A673 (cell line): ENCODE measurements at places on chromosomes 16 and 17. TPM values are rescaled to one million over a fixed set of nuclear protein-coding genes. Genes with fewer than 3 reads are reported as not detected.

CCL1 gene
- total RNA-seq: not detected in 2 replicates

CES1 gene
- 523 and 625 TPM in 2 replicates for total RNA-seq

GFOD2 gene
- total RNA-seq: 22.6 and 25.1 TPM in 2 replicates

TBC1D3G gene
- not detected in 2 replicates for total RNA-seq

OGFOD3 gene
- 25.0 and 30.9 TPM in 2 replicates for total RNA-seq

EPX gene
- not detected in 2 replicates for total RNA-seq

ACSM5 gene
- not detected in 2 replicates for total RNA-seq

FOXK2 gene
- 107 and 116 TPM in 2 replicates for total RNA-seq

- H3K27ac ChIP-seq: no peak overlapping the region
- no peak overlapping the region for H3K4me3 ChIP-seq
- no peak for DNase-seq
- no peaks in the 10 kb centered on the region for H3K36me3 ChIP-seq
- no peaks in the 10 kb centered on the region for H3K27me3 ChIP-seq
These were observed 47.4 kb downstream of the PLXDC1 start for GRCh38 chr17:39104046-39104445.

DNA sequence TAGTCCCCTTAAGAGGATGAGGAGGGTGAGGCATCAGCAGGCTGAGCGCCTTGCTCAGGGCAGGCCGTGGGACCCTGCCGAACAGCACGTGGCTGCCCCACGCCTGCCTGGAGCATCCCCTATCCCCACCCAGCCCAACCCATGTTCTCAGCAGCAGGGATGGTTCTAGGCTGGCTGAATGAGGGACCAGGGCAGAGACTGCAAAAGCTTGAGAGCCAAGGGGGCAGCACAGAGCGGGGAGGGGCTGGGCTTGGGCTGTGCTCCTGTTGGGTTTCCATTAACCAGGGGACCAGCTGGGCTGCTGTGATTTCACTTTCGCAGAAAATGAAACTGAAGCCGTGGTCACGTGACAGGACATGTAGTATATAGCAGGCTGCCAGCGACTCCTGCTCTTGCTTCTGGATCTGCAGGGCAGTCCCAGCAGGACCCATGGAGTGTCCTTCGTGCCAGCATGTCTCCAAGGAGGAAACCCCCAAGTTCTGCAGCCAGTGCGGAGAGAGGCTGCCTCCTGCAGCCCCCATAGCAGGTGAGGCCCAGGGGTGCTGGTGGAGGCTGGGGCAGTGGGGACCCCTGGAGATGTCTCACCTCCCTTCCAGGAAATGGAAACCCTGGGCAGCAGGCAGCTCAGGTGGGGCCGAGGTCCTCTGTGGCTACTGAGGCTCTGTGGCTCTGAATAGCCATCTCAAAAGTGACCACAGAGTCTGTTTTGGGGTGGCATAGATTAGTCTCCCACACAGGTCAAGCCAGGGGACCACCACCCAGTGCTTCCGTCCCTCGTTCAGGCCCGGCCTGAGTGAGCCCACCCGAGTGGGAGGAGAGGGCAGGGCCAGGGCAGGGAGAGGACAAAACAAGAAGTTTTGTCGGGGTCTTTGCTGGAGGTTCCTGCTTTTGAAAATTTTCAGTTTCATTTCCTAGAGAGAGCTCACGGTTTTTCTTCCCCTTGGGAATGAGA lies 2.9 kb downstream of the RNF213 start:
- H3K36me3 ChIP-seq: peaks cover 7% of the 10 kb centered on the region
- peaks cover 20% of the 10 kb centered on the region for H3K4me1 ChIP-seq
- no peaks in the 10 kb centered on the region for H3K27me3 ChIP-seq
- H3K4me3 ChIP-seq: peak overlapping the region; percentile 8

DNA sequence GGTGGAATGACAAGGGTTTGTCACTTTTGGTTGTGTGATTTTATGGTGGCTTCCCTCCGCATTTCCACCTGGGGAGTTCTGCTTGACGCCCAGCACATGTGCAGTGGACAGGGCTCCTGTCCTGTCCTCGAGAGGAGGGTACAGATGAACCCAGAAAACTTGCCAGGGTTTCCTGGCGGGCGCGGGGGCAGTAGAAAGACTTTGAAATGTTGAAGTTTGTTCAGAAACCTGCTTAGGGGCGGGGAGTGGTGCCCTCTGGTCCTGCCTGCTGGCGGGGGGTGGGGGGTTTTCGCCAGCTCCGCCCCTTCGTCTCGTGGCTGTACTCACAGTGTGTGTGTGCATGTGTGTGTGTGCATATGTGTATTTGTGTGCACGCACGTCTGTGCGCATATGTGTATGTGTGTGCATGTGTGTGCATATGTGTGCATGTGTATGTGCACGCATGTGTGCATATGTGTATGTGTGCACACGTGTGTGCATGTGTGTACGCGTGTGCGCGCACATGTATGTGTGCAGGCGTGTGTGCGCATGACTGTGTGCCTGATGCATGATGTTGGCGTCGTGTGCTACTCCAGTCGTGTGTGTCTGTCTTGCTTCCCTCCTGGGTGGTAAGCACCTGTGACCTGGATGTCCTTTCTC lies 6.8 kb downstream of the FN3KRP start:
- H3K4me3 ChIP-seq: no peak overlapping the region
- no peak overlapping the region for H3K27ac ChIP-seq
- H3K27me3 ChIP-seq: no peaks in the 10 kb centered on the region
- peaks cover 17% of the 10 kb centered on the region for H3K36me3 ChIP-seq
- no peak for DNase-seq

- no peak for DNase-seq
- H3K36me3 ChIP-seq: no peaks in the 10 kb centered on the region
- H3K27ac ChIP-seq: no peak overlapping the region
- no peaks in the 10 kb centered on the region for H3K4me1 ChIP-seq
- no peaks in the 10 kb centered on the region for H3K27me3 ChIP-seq
- no peak overlapping the region for H3K4me3 ChIP-seq
These were observed 400.0 kb downstream of the SOX9 start for GRCh38 chr17:72520665-72521303.

DNA sequence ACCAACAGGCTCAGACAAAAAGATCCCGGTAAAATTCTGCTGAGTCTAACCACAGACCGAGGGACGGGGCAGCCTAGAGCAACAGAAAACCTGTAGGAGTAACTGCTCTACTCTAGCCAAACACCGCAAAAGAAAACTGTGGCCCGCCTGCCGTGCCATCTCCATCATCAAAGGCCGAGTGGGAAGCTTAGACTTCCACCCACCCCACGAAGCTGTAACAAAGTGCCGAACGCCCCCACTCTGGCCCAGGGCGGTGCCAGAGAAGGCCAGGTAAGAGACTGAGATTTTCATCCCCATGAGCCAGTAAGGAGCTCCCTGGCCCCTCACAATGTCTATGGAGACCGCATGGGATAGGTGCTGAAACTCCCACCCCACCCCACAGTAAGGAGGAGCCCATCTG lies 231.9 kb upstream of the COX10 start:
- H3K27ac ChIP-seq: no peak overlapping the region
- H3K27me3 ChIP-seq: no peaks in the 10 kb centered on the region
- no peaks in the 10 kb centered on the region for H3K4me1 ChIP-seq
- DNase-seq: no peak
- no peaks in the 10 kb centered on the region for H3K36me3 ChIP-seq

DNA sequence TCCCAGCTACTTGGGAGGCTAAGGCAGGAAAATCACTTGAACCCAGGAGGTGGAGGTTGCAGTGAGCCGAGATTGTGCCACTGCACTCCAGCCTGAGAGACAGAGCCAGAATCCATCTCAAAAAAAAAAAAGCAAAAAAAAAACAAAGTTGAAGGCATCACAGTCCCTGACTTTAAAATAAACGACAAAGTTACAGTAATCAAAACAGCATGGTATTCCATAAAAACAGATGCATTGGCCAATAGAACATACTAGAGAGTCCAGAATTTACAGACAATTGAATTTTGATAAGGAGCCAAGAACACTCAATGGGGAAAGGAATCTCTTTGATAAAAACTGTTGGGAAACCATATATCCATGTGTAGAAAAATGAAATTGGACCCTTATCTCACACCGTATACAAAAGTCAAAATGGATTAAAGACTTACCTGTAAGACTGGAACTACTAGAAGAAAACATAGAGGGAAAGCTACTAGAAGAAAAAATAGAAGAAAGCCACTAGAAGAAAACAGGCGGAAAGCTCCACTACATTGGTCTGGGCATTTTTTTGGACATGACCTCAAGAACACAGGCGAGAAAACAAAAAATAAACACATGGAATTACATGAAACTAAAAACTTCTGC lies 2.8 kb upstream of the EFCAB13 start:
- H3K36me3 ChIP-seq: no peaks in the 10 kb centered on the region
- no peaks in the 10 kb centered on the region for H3K4me1 ChIP-seq

GRCh38 chr17:21301593-21302550 lies 17.4 kb downstream of the MAP2K3 start:
- H3K27ac ChIP-seq: no peak overlapping the region
- H3K4me3 ChIP-seq: no peak overlapping the region
- peaks cover 10% of the 10 kb centered on the region for H3K36me3 ChIP-seq
- no peaks in the 10 kb centered on the region for H3K27me3 ChIP-seq
- H3K4me1 ChIP-seq: no peaks in the 10 kb centered on the region
- no peak for DNase-seq

DNA sequence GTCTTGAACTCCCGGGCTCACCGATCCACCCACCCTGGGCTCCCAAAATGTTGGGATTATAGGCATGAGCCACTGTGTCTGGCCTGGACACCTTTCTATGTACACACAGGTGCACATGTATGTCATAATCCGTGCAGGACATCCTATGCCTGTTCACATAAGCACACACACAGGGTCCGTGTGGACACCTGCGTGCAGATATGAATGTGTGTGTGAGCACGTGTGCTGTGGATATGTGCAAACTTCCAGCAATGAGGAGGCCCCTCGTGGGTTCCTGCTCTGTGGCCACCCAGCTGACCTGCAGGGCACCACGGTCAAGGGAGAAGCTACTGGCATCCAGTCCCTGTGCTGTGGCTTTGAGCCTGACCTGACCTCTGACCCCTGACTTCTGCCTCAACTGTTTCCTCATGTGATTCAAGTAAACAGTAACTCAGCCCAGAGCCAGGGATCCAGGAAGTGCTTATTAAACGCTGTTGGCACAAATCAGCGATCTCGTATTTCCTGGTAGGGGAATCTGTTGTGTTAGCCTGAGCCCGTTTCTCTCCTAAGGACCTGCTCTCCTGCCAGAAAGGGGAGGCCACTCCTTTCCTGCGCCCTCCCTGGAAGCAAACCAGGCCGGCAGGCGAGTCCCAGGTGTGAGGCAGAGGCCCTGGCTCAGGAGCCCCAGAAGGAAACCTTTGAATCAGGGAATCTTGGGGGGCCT lies 6.5 kb downstream of the CPNE7 start:
- H3K4me3 ChIP-seq: no peak overlapping the region
- peaks cover 4% of the 10 kb centered on the region for H3K4me1 ChIP-seq
- DNase-seq: no peak
- peaks cover 68% of the 10 kb centered on the region for H3K36me3 ChIP-seq
- H3K27ac ChIP-seq: no peak overlapping the region

DNA sequence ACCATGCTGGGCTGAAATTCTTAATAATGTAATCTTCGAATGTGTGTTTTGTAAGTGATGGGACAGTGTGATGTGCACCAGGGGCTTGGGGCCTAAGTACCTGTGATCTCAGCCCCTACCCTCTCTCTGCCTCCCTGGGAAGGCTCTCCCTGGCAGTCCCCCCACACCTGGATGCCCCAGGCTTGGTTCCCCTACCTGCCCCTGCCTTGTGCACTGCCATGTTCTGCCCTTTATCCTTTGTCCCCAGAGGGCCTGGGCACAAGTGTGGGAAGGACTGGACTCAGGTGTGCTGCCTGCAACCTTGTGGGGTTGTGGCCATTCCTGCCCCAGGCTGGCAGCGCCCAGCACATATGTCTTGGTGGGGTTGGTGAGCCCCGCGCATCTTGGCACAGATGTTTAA lies 55.4 kb upstream of the CREBBP start:
- no peaks in the 10 kb centered on the region for H3K4me1 ChIP-seq
- DNase-seq: no peak
- no peaks in the 10 kb centered on the region for H3K36me3 ChIP-seq
- no peak overlapping the region for H3K27ac ChIP-seq

GRCh38 chr17:65820306-65820705 lies 258.9 kb upstream of the AXIN2 start:
- H3K4me3 ChIP-seq: no peak overlapping the region
- H3K4me1 ChIP-seq: no peaks in the 10 kb centered on the region
- H3K27me3 ChIP-seq: no peaks in the 10 kb centered on the region
- no peak overlapping the region for H3K27ac ChIP-seq
- no peak for DNase-seq

GRCh38 chr17:83036666-83037065 lies 42.7 kb upstream of the METRNL start:
- H3K27me3 ChIP-seq: no peaks in the 10 kb centered on the region
- H3K36me3 ChIP-seq: peaks cover 2% of the 10 kb centered on the region
- H3K4me3 ChIP-seq: no peak overlapping the region
- no peak overlapping the region for H3K27ac ChIP-seq
- no peaks in the 10 kb centered on the region for H3K4me1 ChIP-seq

DNA sequence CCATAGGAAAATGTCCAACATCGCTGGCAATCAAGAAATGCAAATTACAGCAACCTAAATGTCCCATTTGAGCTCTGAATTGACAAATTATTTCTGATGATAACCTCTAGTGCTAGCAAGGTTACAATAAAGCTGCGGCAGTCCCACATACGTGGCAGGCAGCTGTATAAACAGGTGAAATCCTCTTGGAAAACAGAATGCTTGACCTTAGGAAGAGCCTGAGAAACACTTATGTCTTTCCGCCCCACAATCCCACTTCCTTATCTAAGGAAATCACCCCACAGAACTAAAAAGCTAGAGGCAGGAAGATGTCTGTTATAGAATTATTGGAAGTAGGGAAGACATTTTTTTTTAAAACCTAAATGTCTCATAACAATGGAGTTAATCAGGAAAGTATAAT lies 154.3 kb downstream of the KATNIP start:
- no peak overlapping the region for H3K4me3 ChIP-seq
- H3K4me1 ChIP-seq: peaks cover 7% of the 10 kb centered on the region
- DNase-seq: no peak
- no peaks in the 10 kb centered on the region for H3K36me3 ChIP-seq
- no peaks in the 10 kb centered on the region for H3K27me3 ChIP-seq

- H3K27me3 ChIP-seq: no peaks in the 10 kb centered on the region
- no peak overlapping the region for H3K27ac ChIP-seq
These were observed 1.9 kb downstream of the ZNF652 start for GRCh38 chr17:49359990-49360795.

DNA sequence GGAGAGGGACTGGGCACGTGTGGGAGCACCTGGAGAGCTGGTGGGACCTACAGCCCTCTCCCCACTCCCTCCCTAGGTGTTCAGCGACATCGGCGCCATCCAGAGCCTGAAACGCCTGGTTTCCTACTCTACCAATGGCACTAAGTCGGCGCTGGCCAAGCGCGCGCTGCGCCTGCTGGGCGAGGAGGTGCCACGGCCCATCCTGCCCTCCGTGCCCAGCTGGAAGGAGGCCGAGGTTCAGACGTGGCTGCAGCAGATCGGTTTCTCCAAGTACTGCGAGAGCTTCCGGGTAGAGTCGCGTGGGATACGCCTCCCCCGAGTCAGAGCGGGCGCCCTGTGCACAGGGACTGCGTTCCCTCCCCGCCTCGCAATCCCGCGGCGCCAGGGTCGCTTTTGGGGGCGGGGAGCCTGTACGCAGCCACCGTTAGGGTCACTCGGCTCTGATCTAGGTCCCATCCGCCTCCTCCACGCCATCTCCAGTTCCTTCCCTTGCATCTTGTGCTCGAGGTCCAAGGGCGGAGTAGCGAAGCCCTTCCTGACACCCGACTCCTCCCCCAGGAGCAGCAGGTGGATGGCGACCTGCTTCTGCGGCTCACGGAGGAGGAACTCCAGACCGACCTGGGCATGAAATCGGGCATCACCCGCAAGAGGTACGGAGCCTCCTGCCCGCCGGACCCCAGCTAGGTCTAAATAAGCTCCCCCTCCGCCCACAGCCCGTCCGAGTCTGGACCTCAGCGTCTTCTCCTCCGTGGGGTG lies 13.0 kb downstream of the SARM1 start:
- H3K27ac ChIP-seq: no peak overlapping the region
- H3K27me3 ChIP-seq: no peaks in the 10 kb centered on the region
- H3K36me3 ChIP-seq: peaks cover 11% of the 10 kb centered on the region
- H3K4me1 ChIP-seq: no peaks in the 10 kb centered on the region
- no peak overlapping the region for H3K4me3 ChIP-seq
- no peak for DNase-seq
